ENCODE measurements at places on chromosomes 3 and 15. TPM values are rescaled to one million over a fixed set of nuclear protein-coding genes. Genes with fewer than 3 reads are reported as not detected.

Gene DNAJA4
- 37.6 TPM for polyA plus RNA-seq

Gene RBPMS2
- 12.6 TPM for polyA plus RNA-seq

Gene SPG21
- 135 TPM for polyA plus RNA-seq

Gene CD47
- 90.2 TPM for polyA plus RNA-seq

Gene UCN2
- polyA plus RNA-seq: 0.37 TPM

Gene HRG
- polyA plus RNA-seq: 2.0 TPM

Gene PAK6
- polyA plus RNA-seq: 6.5 TPM

Gene PPM1M
- polyA plus RNA-seq: 16.6 TPM

Gene FOXB1
- polyA plus RNA-seq: not detected

Gene EXOSC7
- polyA plus RNA-seq: 54.4 TPM

Gene ZPLD1
- polyA plus RNA-seq: 0.60 TPM

Gene EPHA3
- polyA plus RNA-seq: 5.1 TPM

Gene ECE2
- not detected for polyA plus RNA-seq

Gene OXTR
- polyA plus RNA-seq: 1.8 TPM

Gene TMEM39A
- polyA plus RNA-seq: 60.3 TPM

Gene ROPN1
- 0.25 TPM for polyA plus RNA-seq

Gene ITIH1
- not detected for polyA plus RNA-seq

Gene WDR93
- 3.7 TPM for polyA plus RNA-seq

Gene ATP8B4
- polyA plus RNA-seq: 3.8 TPM

Gene FETUB
- polyA plus RNA-seq: 0.28 TPM

Gene C3orf85
- polyA plus RNA-seq: 17.9 TPM

Gene CYP8B1
- 1.3 TPM for polyA plus RNA-seq

Gene CFAP100
- polyA plus RNA-seq: 1.7 TPM

Gene EXD1
- 0.07 TPM for polyA plus RNA-seq

Gene FMN1
- polyA plus RNA-seq: 23.1 TPM

Gene ASB14
- polyA plus RNA-seq: 1.4 TPM

Gene MASP1
- polyA plus RNA-seq: 8.7 TPM

Gene SLC9C1
- 1.2 TPM for polyA plus RNA-seq

Gene TCTA
- 31.7 TPM for polyA plus RNA-seq

Gene GOLGA8J
- 2.9 TPM for polyA plus RNA-seq

Gene TLE3
- 35.5 TPM for polyA plus RNA-seq

Gene CKMT1B
- 3.4 TPM for polyA plus RNA-seq

Gene LYSMD2
- 3.5 TPM for polyA plus RNA-seq

Gene GPR156
- polyA plus RNA-seq: 3.4 TPM

Gene CLDN1
- 58.2 TPM for polyA plus RNA-seq

Gene IMPG2
- 0.76 TPM for polyA plus RNA-seq

Gene TM4SF1
- polyA plus RNA-seq: 55.5 TPM

Gene CFAP161
- polyA plus RNA-seq: 0.43 TPM

Gene RLBP1
- not detected for polyA plus RNA-seq

Gene SNAP23
- polyA plus RNA-seq: 126 TPM

Gene ACTRT3
- polyA plus RNA-seq: 4.2 TPM

Gene VPS39
- 98.5 TPM for polyA plus RNA-seq

Gene PEX11A
- polyA plus RNA-seq: 24.4 TPM

Gene CRABP1
- 32.3 TPM for polyA plus RNA-seq

Gene TUSC2
- 22.0 TPM for polyA plus RNA-seq

Gene NRG4
- 10.2 TPM for polyA plus RNA-seq

Gene KIF7
- 13.7 TPM for polyA plus RNA-seq

Gene UROC1
- 0.15 TPM for polyA plus RNA-seq

Gene KIAA1143
- 62.1 TPM for polyA plus RNA-seq

Measured in left kidney (tissue), 8 donors.